ENCODE measurements at places on chromosomes 4 and X.
A peak's percentile ranks its signal among the peaks of the same experiment; 100 is the strongest.

DNA sequence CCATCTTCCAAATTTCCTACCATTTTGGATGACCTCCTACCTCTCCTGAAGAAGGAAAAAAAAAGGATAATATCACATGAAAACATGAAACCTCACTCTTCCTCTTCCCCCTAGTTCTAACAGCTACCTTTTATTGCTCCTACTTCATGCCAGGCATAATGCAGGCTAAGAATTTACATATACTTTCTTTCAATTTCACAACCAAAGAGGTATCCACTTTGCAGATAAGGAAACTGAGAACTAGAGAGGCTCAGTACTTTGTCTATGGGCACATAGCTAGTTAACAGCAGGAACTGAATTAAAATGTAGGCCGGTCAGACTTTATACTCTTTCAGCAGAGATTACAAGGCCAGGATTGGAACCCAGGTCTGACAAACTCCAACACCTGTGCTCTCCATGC, 34.4 kb upstream of the BEND2 start:
- DNase-seq, result no peak

GRCh38 chr4:26206999-26207398, 113.8 kb upstream of the RBPJ start:
- DNase-seq, result no peak

- DNase-seq, result no peak
These were observed 219.2 kb downstream of the MAML3 start for GRCh38 chr4:139934708-139935195.

GRCh38 chrX:15336023-15336413, 695 bp upstream of the PIGA start:
- DNase-seq, result peak; percentile 31

DNA sequence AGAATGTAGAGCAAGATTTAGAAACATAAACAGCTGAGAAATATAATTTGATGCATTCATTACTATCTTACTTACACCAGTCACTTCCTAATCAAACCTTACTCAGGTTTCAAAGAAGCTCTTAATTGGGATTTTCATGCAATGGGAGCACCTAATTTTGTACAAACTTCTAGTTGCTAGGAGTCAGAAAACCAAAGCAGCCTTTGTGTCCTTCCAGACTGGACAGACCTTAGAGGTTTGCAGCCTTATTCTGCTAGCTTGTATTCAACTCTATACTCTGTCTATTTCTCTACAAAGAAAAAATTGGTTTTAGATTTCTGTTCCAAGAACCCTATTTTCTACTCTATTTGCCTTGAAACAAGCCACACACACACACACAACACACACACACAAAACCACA, 19.4 kb downstream of the GABRA2 start:
- DNase-seq, result no peak

GRCh38 chr4:175470131-175470530, 341.9 kb downstream of the GPM6A start:
- no peak for DNase-seq

- DNase-seq, result no peak
These were observed 12.6 kb downstream of the C4orf54 start for GRCh38 chr4:99645036-99645435.

- no peak for DNase-seq
These were observed 167.8 kb upstream of the GK2 start for GRCh38 chr4:79575709-79576428.
